ENCODE measurements at places on chromosomes 2 and 18. TPM values are rescaled to one million over a fixed set of nuclear protein-coding genes. Genes with fewer than 3 reads are reported as not detected.
A peak's percentile ranks its signal among the peaks of the same experiment; 100 is the strongest.

- no peak overlapping the region for H3K27ac ChIP-seq
- DNase-seq = no peak
- no peaks in the 10 kb centered on the region for H3K27me3 ChIP-seq
- no peaks in the 10 kb centered on the region for H3K4me1 ChIP-seq
These were observed 611.3 kb upstream of the SYT4 start for GRCh38 chr18:43888598-43888997.

GRCh38 chr2:3598197-3598910 lies 3.4 kb downstream of the COLEC11 start:
- no peak overlapping the region for H3K4me3 ChIP-seq
- no peak for DNase-seq
- no peaks in the 10 kb centered on the region for H3K27me3 ChIP-seq
- H3K36me3 ChIP-seq = no peaks in the 10 kb centered on the region
- no peak overlapping the region for H3K27ac ChIP-seq

DNA sequence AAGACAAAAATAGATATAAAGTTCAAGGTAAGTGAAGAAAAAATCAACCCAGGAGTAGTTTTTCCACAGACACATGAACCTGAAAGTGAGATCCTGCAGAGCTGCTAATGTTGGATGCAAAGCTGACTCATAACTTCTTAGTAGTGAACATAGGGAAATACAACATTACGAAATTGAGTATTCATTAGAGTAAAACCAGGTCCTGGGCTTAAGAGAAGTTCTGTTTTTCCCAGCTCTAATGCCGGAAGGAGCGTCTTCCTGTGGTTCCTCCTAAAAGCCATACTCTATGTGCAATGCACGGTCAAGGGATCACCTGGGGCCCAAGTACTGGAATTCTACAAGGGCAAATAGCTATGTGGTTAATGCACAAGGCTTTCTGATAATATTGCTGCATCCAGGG lies 141.7 kb downstream of the RBMS1 start:
- H3K36me3 ChIP-seq = peaks cover 9% of the 10 kb centered on the region
- H3K4me3 ChIP-seq = no peak overlapping the region
- H3K4me1 ChIP-seq = peaks cover 13% of the 10 kb centered on the region
- H3K27ac ChIP-seq = no peak overlapping the region
- no peak for DNase-seq
- no peaks in the 10 kb centered on the region for H3K27me3 ChIP-seq

GRCh38 chr2:101546376-101547058 lies 71.6 kb upstream of the RFX8 start:
- H3K4me3 ChIP-seq = no peak overlapping the region
- H3K27me3 ChIP-seq = no peaks in the 10 kb centered on the region
- H3K4me1 ChIP-seq = peaks cover 8% of the 10 kb centered on the region
- no peaks in the 10 kb centered on the region for H3K36me3 ChIP-seq
- no peak overlapping the region for H3K27ac ChIP-seq
- DNase-seq = no peak

DNA sequence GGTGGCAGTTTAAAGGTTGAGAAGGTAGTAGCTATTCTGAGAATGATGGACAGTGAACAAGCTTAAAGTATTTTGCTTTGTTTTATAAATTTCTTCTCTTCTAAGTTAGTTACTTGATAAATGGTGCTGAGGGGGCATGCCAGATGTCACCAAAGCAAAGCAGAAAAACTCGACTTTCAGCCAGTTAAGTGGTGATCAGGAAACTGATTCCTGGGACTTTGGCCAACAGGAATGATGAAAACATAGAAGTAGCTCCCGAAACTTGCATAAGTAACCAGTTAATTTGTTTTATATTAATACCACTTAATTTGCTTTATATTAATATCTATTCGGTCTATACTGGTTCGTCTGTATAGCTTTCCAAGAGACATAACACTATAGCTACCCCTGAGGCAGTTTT lies 82.6 kb downstream of the FANCL start:
- no peak overlapping the region for H3K27ac ChIP-seq
- H3K4me3 ChIP-seq = no peak overlapping the region
- H3K4me1 ChIP-seq = no peaks in the 10 kb centered on the region
- H3K36me3 ChIP-seq = peaks cover 13% of the 10 kb centered on the region
- H3K27me3 ChIP-seq = no peaks in the 10 kb centered on the region

DNA sequence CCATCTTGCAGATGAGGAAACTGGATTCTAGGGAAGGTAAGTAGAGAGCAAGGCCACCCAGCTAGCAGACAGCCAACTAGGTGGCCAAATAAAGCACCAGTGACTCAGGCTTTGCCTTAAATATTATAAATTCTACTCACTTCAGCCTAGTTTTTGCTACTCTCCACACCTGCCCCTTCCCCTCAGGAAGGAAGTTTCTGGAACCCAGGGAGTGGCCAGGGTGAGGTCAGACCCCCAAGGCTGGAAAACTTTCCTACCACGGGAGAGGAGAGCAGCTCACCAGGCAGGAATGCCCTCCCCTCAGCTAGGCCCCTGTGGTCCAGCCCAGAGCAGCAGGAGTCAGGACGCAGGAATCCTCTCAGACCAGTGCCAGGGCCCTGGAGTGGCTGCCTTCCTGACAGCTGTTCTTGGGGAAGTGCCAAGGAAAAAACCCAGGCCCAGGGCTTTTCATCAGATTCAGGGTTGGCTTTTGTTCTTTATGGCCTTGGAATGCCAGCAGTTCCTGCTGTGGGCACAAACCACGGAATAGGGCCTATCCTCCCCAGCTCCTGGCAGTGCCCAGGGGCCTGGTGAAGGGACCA lies 5.1 kb upstream of the PAX8 start:
- H3K4me1 ChIP-seq = no peaks in the 10 kb centered on the region
- no peak overlapping the region for H3K27ac ChIP-seq
- no peaks in the 10 kb centered on the region for H3K27me3 ChIP-seq
- no peak overlapping the region for H3K4me3 ChIP-seq

DNA sequence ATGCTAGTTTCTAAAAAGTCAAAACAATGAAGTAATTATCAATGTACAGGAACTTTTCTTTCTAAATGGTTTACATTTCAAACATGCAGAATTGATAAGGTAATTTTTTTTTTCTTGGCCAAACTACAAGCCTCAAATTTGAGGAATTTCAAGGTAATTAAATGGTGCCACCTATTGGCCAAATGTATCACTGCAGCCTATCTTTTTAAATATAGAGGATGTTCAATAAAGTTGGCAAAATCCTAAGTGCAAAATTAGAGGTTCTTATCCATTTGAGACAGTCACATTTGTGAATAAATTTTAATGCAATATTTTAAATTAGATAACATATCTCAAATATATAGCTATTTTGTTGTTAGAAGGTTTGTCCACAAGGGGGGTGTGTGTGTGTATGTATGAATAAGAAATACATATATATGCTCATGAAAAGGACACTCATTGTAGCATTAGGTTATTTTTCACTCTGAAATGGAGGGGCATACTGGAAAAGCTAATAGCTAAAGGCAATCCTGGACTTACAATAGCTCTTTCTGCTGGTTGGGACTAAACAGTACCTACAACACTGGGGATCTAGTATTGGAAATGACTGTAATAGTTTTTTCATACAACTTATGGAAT lies 26.2 kb downstream of the MMADHC start:
- H3K27me3 ChIP-seq = no peaks in the 10 kb centered on the region
- no peaks in the 10 kb centered on the region for H3K4me1 ChIP-seq
- H3K4me3 ChIP-seq = no peak overlapping the region

GRCh38 chr2:74201596-74201995 lies 3.2 kb downstream of the MTHFD2 start:
- no peak overlapping the region for H3K27ac ChIP-seq
- no peak for DNase-seq
- no peaks in the 10 kb centered on the region for H3K36me3 ChIP-seq
- no peak overlapping the region for H3K4me3 ChIP-seq

DNA sequence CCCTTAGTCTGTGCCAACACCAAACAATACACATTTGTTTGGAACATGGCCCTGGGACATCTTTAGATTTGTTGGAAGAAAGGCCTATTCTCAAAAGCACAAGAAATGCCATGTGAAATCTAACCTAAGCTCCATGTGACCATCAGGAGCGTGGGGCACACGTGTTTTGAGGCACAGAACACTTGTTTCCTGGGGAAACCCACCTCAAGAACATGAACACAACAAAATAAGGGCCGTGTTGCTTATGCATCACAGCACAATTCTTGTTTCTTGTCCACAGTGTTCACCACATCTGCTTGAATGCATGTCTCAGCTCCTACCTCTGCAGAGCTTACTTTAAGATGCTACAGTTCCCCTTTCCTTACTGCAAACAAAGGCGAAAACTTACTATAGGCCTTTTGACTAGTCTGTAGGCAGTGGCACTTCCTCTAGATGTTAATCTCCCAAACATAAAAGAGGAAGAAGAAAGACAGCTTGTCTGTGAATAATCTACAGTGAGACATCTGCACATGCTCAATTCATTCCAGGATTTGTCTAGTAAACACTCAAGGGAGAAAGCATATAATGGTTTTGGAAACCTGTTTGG lies 165.0 kb downstream of the ANKRD44 start:
- peaks cover 8% of the 10 kb centered on the region for H3K36me3 ChIP-seq
- peak overlapping the region; percentile 62 for H3K27ac ChIP-seq
- H3K4me1 ChIP-seq = peaks cover 77% of the 10 kb centered on the region
- peak overlapping the region; percentile 8 for H3K4me3 ChIP-seq
- DNase-seq = peak; percentile 69

DNA sequence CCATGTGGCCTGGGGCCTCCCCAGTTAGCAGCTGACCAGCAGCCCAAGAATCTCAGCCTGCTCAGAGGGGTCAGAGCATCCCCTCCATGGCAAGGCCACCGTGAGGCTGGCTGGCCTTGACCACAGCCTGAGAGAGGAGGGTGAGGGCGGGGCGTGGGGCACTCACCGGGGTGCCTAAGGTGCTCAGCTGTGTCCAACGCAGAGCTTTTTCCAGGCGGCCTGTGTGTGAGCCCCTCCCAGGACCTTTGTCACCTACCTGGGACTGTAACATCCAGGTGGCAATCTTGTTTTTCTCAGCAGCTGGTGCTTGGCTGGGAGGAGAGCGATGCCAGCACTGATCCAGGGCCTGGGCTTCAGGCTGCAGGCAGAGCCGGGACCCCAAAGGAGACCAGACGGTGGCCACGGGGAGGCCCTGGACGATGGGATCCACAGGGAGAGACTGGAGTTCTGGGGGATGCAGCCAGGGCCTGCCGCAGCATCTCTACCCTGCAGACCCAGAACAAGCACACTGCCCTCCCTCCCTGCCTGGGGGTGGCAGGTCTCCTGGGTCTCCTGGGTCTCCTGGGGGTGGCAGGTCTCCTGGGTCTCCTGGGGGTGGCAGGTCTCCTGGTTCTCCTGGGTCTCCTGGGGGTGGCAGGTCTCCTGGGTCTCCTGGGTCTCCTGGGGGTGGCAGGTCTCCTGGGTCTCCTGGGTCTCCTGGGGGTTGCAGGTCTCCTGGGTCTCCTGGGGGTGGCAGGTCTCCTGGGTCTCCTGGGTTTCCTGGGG lies 12.3 kb downstream of the SNED1 start:
- DNase-seq = no peak
- no peaks in the 10 kb centered on the region for H3K27me3 ChIP-seq
- H3K27ac ChIP-seq = peak overlapping the region; percentile 64
- H3K4me1 ChIP-seq = peaks cover 3% of the 10 kb centered on the region
- H3K36me3 ChIP-seq = no peaks in the 10 kb centered on the region

DNA sequence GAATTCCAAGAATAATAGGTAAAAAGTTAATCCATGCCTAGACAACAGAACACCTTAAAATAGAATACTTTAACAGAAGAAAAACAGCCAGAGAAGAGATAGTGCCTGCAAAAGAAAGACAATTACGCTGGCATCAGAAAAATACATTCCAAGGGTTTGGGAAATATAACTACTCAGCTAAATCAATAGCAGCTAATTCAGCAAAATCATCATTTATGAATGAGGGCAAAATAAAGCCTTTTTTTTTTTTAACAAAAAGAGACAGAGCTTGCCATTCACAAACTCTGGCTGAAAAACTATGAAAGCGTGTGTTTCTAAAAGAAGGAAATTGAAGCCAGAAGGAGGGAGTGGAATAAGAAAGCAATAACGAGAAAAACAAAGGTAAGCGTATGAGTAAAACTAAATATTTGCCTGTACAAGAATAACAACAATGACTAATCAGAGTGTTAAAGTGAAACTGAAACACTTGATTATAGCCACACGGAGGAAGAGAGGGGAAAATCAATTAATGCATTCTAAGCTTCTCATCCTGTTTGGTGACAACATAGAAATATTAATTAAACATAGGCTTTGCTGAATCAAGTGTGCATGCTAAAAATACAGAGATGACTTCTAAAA lies 90.2 kb downstream of the EHD3 start:
- peaks cover 18% of the 10 kb centered on the region for H3K4me1 ChIP-seq
- no peak for DNase-seq
- H3K27me3 ChIP-seq = no peaks in the 10 kb centered on the region
- H3K27ac ChIP-seq = no peak overlapping the region

- peak overlapping the region; percentile 52 for H3K27ac ChIP-seq
- peak overlapping the region; percentile 47 for H3K4me3 ChIP-seq
- peaks cover 18% of the 10 kb centered on the region for H3K4me1 ChIP-seq
- DNase-seq = peak; percentile 35
- H3K36me3 ChIP-seq = no peaks in the 10 kb centered on the region
These were observed 150.0 kb upstream of the ALKAL2 start for GRCh38 chr2:437756-438393.

DNA sequence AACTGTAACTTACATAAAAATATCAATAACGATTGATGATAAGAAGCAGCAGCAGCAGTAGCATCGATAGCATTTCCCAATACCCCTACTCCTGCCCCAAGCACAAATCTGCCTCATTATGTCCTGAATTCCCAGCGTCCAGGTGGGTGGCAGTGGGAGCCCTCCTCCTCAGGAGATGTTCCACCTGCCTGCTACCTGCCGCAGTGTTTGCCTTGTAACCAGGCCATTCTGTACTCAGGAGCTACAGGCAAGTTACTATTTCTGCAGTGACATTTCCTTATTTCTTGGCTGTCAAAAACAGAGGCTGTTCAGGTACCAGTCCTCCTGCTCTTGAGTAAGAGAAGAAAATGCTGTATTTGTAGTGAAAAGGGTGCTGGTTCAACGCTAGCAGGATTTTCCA lies 236.4 kb downstream of the CNTNAP5 start:
- no peaks in the 10 kb centered on the region for H3K36me3 ChIP-seq
- DNase-seq = no peak
- no peak overlapping the region for H3K4me3 ChIP-seq
- no peak overlapping the region for H3K27ac ChIP-seq
- H3K4me1 ChIP-seq = no peaks in the 10 kb centered on the region

- no peak overlapping the region for H3K4me3 ChIP-seq
- H3K36me3 ChIP-seq = peaks cover 18% of the 10 kb centered on the region
- H3K4me1 ChIP-seq = no peaks in the 10 kb centered on the region
- H3K27me3 ChIP-seq = no peaks in the 10 kb centered on the region
- H3K27ac ChIP-seq = no peak overlapping the region
These were observed 18.6 kb upstream of the SCRN3 start for GRCh38 chr2:174376967-174377366.

NMUR1 gene
- not detected for total RNA-seq

TRIM43 gene
- not detected for total RNA-seq

ST8SIA3 gene
- not detected for total RNA-seq

C2orf66 gene
- not detected for total RNA-seq

SLC23A3 gene
- 5.2 TPM for total RNA-seq

PROKR1 gene
- not detected for total RNA-seq

SCYGR6 gene
- not detected for total RNA-seq

GCG gene
- not detected for total RNA-seq

PIEZO2 gene
- not detected for total RNA-seq
